Thoracic aorta (tissue), 2 donors: ENCODE measurements at places on chromosomes 5 and 9.
A peak's percentile ranks its signal among the peaks of the same experiment; 100 is the strongest.

- no peak overlapping the region for H3K4me3 ChIP-seq
- no peak overlapping the region for H3K27ac ChIP-seq
- no peaks in the 10 kb centered on the region for H3K4me1 ChIP-seq
- no peak for DNase-seq
- no peaks in the 10 kb centered on the region for H3K27me3 ChIP-seq
Measured at GRCh38 chr5:81253875-81254274, 20.8 kb downstream of the CKMT2 start.

DNA sequence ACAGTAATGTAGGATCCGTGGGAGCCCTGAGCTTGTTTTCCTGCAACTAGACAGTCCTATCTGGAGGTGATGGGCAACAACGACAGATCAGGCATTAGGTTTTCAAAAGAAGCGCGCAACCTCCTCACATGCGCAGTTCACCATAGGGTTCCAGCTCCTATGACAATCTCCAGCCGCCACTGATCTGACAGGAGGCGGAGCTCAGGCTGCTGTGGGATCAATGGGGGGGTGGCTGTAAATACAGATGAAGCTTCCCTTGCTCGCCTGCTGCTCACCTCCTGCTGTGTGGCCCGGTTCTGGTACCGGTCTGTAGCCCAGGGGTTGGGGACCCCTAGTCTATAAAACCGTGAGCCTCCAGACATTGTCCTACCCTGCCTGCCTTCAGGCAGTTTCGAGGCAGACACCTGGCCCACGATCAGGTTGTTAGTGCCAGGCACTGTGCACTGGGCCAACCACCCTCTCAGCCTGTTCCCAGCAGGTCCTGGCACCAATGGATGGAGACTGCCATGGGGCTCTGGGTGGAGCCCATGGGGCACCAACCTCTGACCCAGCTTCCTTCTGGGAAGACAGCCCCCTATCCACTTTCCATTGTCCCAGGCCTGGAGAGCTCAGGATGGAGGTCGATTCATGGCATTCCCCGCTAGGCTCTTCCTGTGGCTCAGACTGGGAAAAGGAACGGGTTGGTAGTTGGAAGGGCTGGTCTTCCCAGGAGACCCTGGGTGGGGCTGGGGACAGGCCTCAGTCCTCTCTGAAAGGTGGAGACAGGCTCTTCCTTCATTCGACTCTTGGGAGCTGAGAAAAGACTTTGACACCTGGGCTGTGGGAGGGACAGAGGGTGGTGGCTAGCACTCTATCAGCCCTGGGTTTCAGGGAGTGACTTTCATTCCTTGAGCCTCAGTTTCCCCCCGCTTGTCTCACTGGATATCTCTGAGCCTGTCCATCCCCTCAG is 1.7 kb downstream of the ENDOG start:
- H3K4me1 ChIP-seq: peaks cover 12% of the 10 kb centered on the region
- peaks cover 23% of the 10 kb centered on the region for H3K36me3 ChIP-seq
- peak overlapping the region; percentile 75 for H3K4me3 ChIP-seq
- no peak for DNase-seq
- H3K27ac ChIP-seq: no peak overlapping the region

- peaks cover 16% of the 10 kb centered on the region for H3K36me3 ChIP-seq
- no peak for DNase-seq
- no peak overlapping the region for H3K4me3 ChIP-seq
Measured at GRCh38 chr5:43661102-43661501, 58.1 kb downstream of the NNT start.

DNA sequence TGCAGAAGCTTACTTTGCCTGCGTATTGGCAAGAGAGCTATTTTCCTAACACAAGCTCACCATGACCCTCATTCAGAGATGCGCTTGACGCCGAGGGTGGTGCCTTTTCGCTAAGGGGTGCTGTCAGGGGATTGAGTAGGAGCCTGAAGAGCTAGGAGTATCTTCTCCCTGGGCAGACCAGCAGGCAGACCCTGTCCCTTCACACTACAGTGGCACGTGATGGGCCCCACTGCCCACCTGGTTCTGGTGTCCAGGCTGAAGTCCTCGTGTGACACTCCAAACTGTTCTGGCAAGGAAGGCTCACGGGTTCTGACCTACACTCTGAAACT is 198.3 kb downstream of the AUH start:
- no peak overlapping the region for H3K4me3 ChIP-seq
- DNase-seq: no peak
- H3K4me1 ChIP-seq: peaks cover 5% of the 10 kb centered on the region

DNA sequence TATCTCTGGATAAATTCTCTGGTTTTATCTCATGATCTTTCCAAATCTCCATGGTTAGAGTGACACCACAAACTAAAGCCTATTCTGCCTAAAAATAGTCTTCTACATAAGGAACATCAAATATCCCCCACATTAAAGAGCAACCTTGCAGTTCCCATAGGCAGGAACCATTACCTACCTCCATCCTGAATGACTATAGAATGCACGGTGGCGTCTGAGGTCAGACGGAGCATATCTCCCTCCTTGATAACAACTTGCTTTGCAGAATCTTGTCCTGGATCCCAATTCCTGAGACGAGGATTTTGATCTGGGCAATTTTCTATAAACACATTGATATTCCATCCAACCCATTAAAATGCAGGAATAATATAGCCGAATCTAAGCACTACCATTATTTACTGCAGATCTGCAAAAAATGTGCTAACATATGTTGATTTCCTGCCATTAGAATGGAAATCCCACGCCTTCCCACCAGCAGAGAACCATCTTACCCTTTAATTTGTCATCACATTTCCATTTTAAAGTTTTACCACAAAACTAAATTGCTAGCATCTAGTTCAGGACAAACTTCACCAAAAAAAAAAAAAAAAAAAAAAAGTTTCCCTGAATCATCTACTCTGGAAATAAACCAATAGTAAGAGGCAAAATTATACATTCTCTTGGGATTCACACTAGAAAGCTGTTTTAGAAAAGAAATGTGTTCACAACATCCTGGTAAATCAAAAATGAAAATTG is 22.1 kb downstream of the CEMIP2 start:
- DNase-seq: no peak
- no peak overlapping the region for H3K4me3 ChIP-seq
- H3K4me1 ChIP-seq: peaks cover 26% of the 10 kb centered on the region
- H3K27me3 ChIP-seq: no peaks in the 10 kb centered on the region
- H3K27ac ChIP-seq: no peak overlapping the region

- no peaks in the 10 kb centered on the region for H3K4me1 ChIP-seq
- H3K4me3 ChIP-seq: no peak overlapping the region
- no peak for DNase-seq
- no peak overlapping the region for H3K27ac ChIP-seq
- no peaks in the 10 kb centered on the region for H3K27me3 ChIP-seq
Measured at GRCh38 chr9:38108326-38108725, 39.3 kb upstream of the SHB start.

GRCh38 chr5:131664929-131665328 is 29.9 kb upstream of the RAPGEF6 start:
- no peaks in the 10 kb centered on the region for H3K27me3 ChIP-seq
- DNase-seq: no peak
- no peak overlapping the region for H3K4me3 ChIP-seq
- peaks cover 19% of the 10 kb centered on the region for H3K36me3 ChIP-seq
- H3K4me1 ChIP-seq: no peaks in the 10 kb centered on the region

DNA sequence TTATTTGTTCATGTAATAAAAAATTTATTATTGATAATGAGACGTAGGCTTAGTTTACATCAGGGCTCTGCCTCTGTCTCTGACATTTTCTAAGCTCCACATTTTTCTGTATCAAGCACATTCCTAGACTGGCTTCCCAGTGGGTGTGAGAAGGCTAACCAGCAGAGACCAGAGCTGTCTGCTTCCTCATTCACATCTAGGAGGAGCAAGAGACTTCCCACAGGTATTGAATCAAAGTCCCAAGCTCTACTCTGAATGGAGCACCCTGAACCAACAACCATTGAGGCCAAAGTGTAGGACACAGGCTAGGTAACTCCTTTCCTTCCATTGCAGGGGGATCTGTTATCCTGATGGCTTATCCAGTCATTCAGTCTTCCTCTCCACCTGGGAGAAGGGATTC is 72.4 kb downstream of the PARP8 start:
- no peaks in the 10 kb centered on the region for H3K36me3 ChIP-seq
- DNase-seq: no peak
- H3K4me3 ChIP-seq: no peak overlapping the region
- H3K27ac ChIP-seq: no peak overlapping the region
- no peaks in the 10 kb centered on the region for H3K27me3 ChIP-seq
- H3K4me1 ChIP-seq: peaks cover 3% of the 10 kb centered on the region

GRCh38 chr9:84218322-84218721 is 122.2 kb downstream of the SLC28A3 start:
- no peak overlapping the region for H3K4me3 ChIP-seq
- H3K36me3 ChIP-seq: no peaks in the 10 kb centered on the region

DNA sequence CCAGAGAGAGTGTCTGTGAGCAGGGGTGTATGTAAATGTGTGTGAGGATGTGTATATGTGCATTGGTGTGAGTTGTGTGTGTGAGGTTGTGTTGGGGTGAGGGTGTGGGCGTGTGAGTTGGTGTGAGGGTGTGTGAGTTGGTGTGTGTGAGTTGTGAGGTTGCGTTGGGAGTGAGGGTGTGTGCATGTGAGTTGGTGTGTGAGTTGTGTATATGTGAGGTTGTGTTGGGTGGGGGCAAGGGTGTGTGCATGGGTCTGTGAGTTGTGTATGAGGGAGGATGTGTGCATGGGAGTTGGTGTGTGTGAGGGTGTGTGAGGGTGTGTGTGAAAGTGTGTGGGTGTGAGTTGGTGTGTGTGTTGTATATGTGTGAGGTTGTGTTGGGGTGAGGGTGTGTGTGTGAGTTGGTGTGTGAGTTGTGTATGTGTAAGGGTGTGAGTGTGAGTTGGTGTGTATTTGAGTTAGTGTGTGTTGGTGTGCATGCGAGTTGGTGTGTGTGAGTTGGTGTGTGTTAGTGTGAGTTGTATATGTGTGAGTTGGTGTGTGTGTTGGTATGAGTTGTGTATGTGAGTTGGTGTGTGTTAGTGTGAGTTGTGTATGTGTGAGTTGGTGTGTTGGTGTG is 161.6 kb upstream of the IER5L start:
- peaks cover 29% of the 10 kb centered on the region for H3K4me1 ChIP-seq
- H3K27ac ChIP-seq: no peak overlapping the region
- no peaks in the 10 kb centered on the region for H3K27me3 ChIP-seq
- H3K36me3 ChIP-seq: no peaks in the 10 kb centered on the region
- no peak overlapping the region for H3K4me3 ChIP-seq
- DNase-seq: no peak

- H3K27ac ChIP-seq: no peak overlapping the region
- no peak for DNase-seq
- H3K4me1 ChIP-seq: peaks cover under 1% of the 10 kb centered on the region
- no peaks in the 10 kb centered on the region for H3K27me3 ChIP-seq
- H3K4me3 ChIP-seq: peak overlapping the region; percentile 59
- H3K36me3 ChIP-seq: no peaks in the 10 kb centered on the region
Measured at GRCh38 chr9:91837981-91838731, 111.9 kb downstream of the ROR2 start.

DNA sequence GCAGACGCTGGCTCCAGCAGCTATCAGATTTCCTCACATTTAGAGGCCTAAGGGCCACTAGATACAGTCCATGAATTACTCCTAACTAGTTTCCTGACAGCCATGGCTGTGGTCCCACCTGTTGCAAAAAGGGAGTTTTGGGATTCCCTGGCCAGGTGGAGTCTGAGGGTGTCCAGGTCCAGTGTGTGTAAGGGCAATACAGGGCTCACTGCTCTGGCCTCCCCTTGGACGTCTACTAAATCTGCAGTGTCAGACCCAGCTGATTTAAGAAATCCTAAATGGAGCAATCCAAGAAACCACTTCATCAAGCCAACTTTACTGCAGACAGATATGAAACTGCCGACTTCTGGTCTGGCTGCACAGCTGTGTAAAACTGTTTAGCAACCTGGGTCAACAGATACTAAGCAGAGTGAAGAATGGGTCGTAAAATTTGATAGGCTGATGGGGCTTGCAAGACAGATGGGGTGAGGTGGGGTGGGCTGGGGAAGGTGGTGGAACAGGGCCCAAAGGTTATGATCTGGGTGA is 116.4 kb downstream of the GADD45G start:
- H3K4me3 ChIP-seq: no peak overlapping the region
- H3K27me3 ChIP-seq: no peaks in the 10 kb centered on the region
- no peak for DNase-seq
- H3K27ac ChIP-seq: no peak overlapping the region

DNA sequence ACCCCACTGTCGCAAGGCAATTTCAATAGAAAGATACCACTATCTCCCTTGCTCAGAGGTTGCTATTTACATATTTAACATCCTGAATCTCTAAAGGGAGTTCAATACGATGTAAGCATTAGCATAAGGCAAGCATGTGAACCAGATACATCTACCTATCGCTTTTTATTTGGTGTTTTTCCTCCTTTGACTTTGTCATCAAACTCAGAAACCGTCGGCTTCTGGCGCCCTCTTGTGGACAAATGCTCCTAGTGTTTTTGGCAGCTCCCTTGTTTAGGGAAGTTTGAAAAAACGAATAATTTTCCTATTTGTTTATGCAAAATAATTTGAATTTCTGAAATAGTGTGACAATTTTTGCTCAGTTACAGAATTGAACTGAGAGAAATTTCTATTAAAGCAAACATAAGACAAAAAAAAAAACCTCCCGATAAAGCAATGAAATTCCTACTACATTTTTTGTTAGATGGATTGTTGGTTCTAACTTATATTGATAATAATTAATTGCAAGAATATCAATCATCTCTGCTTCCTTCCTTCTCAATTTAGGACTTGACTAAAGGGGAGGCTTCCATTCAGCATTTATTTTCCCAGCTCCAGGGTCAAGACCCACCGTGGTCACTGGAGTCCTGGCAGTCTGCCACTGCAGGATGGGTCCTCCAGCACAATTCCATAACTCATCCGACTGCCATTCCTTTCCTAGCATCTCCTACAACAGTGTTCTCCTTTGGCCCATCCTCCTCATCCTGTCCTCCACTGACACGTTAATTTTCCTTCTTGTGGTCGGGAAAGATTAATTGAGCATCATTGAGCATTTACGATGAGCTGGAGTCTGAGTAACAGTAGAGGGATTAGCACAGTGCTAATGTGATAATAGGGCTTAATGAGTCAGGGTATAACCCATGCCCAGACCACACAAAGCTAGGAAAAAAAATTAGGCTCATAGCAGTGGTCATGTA is 131.8 kb upstream of the CHD1 start:
- no peaks in the 10 kb centered on the region for H3K4me1 ChIP-seq
- H3K4me3 ChIP-seq: peak overlapping the region; percentile 28
- no peaks in the 10 kb centered on the region for H3K27me3 ChIP-seq
- peak; percentile 33 for DNase-seq
- H3K36me3 ChIP-seq: no peaks in the 10 kb centered on the region
- no peak overlapping the region for H3K27ac ChIP-seq

GRCh38 chr5:157245886-157246285 is 20.0 kb upstream of the CYFIP2 start:
- DNase-seq: no peak
- H3K27me3 ChIP-seq: no peaks in the 10 kb centered on the region
- H3K27ac ChIP-seq: no peak overlapping the region
- H3K4me1 ChIP-seq: no peaks in the 10 kb centered on the region
- no peak overlapping the region for H3K4me3 ChIP-seq
- H3K36me3 ChIP-seq: no peaks in the 10 kb centered on the region

DNA sequence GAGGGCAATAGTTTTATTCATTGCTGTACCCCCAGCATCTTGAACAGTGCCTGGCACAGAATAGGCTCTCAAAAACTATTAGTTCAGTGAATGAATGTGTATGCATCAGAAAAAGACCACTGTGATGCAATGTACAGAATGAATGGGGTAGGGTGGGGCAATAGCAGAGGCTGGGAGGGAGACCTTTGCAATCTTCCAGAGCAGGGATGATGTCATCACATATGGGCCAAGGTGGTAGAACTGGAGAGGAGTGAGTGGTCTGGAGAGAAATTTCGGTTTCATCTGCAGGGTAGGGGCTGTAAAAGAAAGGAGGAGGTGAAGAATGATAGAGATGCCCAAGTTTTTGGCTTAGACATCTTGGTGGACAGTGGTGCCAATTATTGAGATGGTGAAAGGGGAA is 23.4 kb upstream of the ARAP3 start:
- H3K36me3 ChIP-seq: no peaks in the 10 kb centered on the region
- peaks cover 7% of the 10 kb centered on the region for H3K4me1 ChIP-seq
- H3K27me3 ChIP-seq: peaks cover 8% of the 10 kb centered on the region
- H3K27ac ChIP-seq: no peak overlapping the region
